ENCODE measurements at places on chromosomes 13 and 19.

- no peak for DNase-seq
Observed at GRCh38 chr13:59144700-59145099, 1019.0 kb downstream of the DIAPH3 start.

GRCh38 chr13:113845723-113846635 is 17.9 kb downstream of the GAS6 start:
- no peak for DNase-seq

DNA sequence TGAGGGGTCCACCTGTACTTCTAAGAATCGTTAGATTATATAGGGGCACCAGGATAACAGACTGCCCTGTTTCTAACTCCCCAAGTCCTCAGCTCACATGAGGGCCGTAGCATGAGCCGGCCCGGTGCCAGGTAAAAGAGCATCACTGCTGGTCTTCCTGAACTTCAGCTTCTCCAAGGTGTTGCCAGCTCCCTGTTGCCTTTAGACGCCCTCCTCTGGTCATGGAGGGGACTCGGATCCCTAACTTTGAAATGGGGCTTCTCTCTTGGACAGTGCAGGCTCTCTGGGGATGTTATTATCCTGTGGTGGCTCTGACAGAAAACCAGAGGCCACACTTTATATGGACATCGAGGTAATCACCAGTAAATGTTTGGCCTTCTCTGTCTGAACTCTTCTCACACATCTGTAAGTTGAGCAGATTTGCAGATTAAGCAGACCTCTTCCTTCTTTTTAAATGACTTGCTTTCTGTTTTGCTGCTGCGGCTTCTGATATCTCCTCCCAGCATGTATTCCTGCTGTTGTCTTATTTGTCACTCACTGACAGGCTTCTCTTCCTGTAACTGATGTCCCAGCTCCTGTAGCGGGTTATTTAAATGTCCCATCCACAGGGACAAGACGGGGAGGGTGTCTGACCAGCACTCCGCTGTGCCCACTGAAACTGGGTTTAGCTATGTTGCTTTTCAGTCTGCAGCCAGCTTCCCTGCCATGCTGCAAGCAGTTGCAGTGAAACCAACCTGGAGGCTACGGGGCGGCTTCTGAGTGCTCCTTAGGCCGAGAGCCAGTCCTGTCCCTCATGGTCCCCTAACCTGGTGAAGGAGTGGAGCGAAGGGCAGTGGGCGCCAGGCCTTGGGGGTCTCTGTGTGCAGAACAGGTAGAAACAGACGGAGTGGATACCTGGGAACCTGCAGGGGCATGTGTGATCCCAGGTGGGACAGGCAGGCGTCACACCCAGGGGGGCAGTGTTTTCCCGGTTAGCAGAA is 39.2 kb downstream of the TSSK6 start:
- DNase-seq: no peak

DNA sequence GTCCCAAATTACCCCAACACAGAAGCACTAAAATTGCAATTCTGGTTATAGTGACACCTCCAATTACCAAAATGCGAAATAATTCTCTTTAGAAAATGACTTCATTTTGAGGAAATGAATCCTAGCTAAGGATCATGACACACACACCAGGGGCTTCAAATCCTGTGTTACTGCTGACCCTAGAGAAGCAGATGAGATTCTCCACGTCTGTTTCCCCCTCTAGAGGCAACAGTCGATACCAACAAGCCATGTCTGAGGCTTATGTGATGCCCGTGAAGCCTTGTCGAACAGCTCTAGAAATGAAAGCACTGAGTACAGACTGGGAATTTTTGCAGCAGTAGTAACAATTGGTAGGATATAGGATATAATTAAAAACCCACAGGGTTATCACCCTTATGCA is 153.6 kb upstream of the TMTC4 start:
- DNase-seq: no peak

DNA sequence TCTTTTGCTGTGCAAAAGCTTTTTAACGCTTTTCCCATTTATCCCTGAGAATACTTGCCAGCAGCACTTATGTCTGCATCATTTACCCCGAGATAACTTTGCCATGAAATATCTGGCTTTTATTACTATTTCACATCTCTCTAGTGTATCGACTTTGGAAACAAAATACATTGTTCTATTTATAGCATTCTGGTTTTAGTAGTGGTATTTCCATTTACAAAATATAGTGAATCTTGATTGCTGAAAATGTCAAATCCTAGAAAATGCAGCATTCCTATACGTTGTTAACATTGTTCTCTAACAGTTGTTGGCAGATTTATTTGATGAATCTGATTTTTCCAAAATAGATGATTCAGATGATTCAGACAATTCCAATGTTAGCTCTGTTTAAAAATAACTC is 189.3 kb upstream of the SPRY2 start:
- DNase-seq: no peak

DNA sequence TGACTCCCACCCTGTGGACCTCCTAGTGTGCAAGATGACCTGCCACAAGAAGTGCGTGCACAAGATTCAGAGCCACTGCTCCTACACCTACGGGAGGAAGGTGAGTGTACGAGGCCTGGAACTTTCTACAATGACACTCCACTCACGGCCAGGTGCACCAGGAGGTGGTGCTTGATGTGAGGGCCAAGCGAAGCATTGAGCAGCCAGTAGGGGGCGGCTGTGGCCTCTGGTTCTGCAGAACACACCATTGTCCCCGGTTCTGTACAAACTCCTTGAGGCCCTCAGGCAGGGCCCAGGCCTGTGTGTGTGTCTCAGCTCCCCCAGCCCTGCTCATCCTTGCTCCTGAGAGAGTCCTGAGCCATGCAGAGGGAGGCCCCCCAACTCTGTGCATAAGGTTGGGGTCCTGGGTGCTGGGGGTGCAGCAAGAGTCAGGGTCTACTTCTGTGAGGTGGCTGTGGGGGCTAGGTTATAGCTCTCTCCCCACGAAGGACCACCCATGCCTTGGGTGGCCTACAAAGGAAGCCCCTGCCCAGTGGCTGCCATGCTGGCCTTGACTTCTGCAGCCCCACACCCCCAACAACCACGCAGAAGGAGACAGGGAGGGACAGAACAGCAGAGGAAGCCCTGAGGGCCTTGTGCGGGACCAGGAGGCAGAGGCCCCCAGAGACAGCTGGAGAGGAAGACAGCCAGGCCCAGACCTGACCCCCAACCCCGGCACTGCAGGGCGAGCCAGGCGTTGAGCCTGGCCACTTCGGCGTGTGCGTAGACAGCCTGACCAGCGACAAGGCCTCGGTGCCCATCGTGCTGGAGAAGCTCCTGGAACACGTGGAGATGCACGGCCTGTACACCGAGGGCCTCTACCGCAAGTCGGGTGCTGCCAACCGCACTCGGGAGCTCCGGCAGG is 9.7 kb upstream of the USE1 start:
- no peak for DNase-seq

- DNase-seq: no peak
Observed at GRCh38 chr19:5354403-5354802, 13.8 kb upstream of the PTPRS start.

DNA sequence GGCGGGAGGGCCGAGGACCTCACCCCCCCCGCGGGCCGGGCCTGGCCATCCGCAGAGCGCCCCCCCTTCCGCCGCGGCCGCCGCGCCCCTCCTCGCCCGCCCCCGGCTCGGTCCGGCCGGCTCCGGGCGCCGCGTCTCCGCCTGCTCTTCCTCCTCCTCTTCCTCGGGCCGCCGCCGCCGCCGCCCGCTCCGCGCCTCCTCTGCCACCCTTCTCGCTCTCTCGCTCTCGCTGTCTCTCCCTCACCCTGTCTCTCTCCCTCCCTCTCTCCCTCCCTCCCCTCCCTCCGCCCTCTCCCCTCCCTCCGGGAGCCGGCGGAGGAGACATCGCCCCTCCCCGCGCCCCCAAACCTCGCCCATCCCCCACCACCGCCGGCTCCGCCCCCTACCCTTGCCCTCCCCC is at the start of gene SHANK1:
TSS of gene SHANK1 (minus strand) at position 237 of the 400 bp plus-strand sequence. CDS start 2,883 bp downstream, outside the sequence.
- no peak for DNase-seq

DNA sequence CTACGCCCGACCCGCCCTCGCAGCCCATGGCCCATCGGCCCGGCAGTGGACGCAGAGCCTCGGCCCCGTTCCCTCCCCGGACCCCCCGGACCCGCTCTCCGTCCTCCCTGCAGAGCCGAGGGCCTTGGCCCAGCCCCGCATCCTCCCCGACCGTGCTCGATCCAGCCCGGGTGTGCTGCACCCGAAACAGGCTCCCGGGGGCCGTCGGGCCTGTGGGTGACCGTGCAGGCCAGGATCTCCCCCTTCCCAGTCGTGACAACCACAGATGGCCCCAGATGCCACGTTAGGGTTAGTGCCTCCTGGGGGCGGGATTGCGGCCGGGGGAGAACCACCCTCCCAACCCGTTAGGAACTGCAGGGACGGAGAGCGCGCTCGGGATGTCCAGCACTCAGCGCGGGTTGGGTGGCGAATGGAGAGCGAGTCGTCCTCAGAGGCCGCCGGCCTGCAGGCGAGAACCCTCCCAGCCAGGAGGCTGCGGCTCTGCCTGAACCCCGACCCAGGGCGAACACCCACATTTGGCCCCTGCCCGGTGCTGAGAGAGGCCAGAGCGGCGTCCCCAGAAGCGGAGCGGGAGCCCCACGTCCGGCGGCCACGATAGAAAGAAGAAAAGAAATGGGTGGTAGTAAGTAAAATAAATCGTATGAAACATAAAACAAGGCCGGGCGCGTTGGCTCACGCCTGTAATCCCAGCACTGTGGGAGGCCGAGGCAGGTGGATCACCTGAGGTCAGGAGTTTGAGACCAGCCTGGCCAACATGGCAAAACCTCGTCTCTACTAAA is 6.7 kb upstream of the MADCAM1 start:
- DNase-seq: no peak

- peak; percentile 40 for DNase-seq
Observed at GRCh38 chr13:75372517-75372916, 109.5 kb downstream of the TBC1D4 start.

DNA sequence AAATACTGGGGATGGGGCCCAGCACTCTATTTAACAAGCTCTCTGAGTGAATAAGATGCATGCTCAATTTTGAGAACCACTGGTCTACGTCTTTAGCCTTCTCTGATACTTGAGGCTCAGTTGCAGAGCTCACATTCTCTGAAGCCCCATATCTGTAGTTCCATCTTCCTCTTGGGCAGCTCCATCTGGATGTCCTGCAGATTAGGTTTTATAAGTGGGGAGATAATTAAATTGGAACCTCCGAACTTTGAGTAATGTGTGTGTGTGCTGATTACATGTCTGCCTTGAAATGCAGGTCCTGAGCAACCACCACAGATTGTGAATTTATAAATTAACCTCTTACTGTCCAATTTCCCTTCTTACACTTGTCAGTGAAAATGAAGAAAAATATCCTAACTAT is 7.2 kb upstream of the RASL11A start:
- no peak for DNase-seq

- DNase-seq: peak; percentile 61
Observed at GRCh38 chr19:38142176-38143035, 81.6 kb downstream of the DPF1 start.

- no peak for DNase-seq
Observed at GRCh38 chr19:42021185-42021584, 27.2 kb upstream of the ATP1A3 start.

DNA sequence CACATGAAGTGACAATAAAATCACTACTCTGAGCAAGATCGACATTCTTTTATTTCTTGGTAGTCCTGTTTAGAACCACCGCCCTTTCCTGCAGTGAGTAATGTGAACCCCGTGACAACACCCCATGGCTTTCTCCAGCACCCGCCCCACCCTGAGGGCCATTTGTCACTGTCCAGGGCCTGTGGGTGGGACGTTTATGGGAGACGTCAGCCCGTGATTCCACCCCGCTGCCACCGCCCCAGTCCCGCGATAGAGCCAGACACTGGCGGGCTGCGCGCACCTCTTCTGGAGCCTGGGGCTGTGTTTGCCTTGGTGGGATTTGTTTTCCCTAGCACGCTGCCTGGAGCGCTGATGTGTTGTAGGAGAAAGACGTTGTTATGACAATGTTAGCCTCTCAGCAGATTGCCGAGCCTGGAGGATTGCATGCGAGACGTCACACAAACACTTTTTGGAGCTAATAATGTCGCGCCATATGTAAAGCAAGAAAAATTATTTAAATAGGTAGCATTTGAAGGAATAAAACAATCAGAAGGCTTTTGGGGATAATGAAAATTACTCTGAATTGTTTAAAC is 263.7 kb downstream of the TEX29 start:
- DNase-seq: peak; percentile 83

- DNase-seq: peak; percentile 44
Observed at GRCh38 chr19:55208880-55209692, at the start of gene PTPRH. PTPRH (minus strand) TSS chr19:55209501; CDS start chr19:55209433, 68 bp downstream.

DNA sequence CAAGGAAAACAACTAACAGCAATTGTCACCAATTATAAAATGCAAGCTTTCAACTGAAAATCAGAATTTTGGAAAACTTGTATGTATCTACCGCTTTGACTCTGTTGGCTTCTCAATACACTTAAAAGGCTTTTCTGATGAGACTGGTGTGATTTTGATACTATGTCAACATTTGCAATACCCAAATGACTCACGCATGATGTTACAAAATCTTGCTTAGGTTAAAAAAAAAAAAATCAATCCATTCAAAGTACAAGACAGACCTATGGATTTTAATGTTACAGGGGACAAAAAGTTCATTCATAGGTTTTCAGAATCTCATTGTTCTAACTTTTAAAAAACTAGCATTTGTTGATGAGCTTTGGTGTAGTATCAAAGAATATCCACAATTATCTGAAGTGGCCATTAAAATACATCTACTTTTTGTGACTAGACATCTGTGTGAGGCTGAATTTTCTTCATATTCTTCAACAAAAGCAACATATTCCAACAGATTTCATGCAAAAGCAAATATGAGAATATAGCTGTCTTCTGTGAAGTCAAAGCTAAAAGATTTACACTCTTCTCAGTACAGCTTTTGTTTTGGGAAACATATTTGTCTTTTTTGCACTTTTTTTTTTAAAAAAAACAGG is 10.7 kb downstream of the ELF1 start:
- DNase-seq: no peak

DNA sequence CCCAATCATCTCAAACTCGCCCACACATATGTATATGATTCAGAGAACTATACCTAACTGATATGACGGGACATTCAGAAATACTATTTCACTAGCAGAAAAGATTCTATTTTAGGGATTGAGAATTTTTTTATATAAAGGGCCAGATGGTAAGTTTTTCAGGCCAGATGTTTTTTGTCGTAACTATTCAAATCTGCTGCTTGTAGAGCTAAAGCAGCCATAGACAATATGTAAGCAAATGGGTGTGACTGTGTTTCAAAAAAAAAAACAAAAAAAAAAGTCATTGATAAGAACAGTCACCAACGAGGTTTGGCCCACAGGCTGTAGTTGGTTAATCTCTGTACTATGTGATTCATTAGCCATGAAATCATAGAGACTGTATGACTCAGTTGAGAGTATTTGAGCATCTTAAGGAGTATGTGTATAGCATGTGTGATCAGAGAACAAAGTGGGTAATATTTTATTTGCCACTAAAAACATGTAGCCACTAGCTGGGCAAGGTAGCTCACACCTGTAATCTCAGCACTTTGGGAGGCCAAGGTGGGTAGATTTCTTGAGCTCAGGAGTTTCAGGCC is 2724.7 kb downstream of the PCDH9 start:
- DNase-seq: no peak

All from A172 (cell line).